ENCODE measurements at places on chromosomes 2 and 18.

DNA sequence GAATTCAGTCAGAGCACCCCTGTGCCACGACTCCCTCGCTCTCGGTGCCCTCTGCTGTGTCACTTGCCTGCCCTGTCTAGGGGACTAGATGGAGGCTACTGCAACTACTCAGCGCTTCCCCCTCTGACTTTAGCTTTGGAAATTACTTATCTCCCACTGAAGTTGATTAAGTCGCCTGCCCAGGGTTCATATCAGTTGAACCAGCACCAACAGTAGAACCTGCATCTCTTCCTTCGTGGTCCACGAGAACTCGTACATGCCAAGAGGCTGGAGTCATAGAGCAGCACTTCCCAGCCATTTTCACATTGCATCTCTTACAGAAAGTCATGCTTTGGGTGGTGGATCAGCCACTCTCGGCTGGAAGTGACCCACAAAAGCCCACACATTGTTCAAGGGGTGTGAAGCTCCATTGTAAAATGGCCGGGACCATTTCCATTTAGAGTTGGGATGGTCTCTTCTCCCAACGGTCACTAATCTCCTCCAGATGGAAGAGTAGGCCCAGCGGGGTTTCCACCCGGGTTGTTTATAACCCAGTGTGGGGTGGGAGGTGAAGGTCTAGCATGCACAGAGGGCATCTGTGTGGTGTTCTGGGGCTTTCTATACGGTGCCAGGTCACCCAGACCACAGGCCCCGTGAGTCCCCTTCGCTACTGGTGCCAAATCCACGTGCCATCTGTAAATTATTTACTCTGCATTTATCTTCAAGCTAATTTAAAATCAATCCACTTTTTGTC is 38.0 kb downstream of the STEAP3 start:
- DNase-seq = no peak

GRCh38 chr2:23505984-23506380 is 121.0 kb downstream of the KLHL29 start:
- DNase-seq = no peak

DNA sequence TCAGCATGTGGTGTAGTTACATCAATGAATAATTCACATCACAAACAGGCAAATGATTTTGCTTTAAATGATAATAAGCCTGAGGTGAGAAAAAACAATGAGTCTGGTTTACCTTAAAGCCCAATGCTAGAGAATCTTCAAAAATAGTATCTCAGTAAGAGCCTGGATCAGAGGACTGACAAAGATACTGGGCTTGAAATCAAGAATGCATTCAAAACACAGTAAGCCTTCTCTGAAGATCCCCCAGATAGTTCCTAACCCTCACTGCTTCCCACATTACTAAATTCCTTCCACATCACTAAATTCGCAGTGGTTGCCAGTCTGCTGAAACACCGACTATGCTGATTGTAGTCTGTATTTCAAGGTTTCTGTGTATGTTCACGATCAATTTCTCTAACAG is 514.9 kb downstream of the SUCLG1 start:
- no peak for DNase-seq

GRCh38 chr2:101120124-101120996 is 30.8 kb downstream of the TBC1D8 start:
- peak; percentile 50 for DNase-seq

DNA sequence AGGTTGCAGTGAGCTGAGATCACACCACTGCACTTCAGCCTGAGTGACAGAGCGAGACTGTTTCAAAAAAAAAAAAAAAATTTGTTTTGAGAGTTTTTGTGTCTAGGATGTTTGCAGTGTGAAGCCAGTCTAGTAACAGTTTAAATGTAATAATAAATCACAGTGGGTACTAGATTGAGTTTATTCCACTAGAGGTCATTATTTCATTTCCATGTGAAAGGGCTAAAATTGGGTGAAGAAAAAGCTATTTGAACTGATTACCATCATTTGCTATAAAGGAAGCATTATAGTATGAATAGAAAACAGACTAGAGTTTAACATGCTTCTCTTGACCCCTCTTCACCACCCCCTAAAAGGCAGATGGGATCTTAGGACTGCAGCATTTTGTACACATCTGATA is 20.3 kb downstream of the SNRPD1 start:
- DNase-seq = no peak

- no peak for DNase-seq
Measured at GRCh38 chr2:22497789-22498188, 887.2 kb upstream of the KLHL29 start.

- no peak for DNase-seq
Measured at GRCh38 chr2:1497122-1497611, 83.9 kb downstream of the TPO start.

DNA sequence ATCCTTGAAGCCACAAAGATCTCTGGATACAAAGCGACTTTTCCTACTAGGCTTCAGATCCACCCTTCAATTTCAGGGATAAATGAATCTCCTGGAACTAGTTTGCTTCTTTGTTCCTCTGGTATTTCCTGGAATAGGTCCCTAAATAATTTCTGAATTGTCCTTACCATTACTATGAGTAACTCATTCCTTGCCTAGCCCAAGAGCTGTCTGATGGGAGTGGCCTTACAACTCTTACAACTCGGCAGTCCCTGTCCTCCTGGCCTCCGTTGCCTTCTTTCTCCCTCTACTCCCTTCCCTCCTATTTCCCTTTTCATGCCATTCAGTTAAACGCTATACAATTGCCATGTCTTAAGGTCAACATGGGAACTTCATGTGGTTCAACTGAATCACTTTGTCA is 98.2 kb upstream of the FHL2 start:
- no peak for DNase-seq

GRCh38 chr18:79818631-79819030 is 20.9 kb downstream of the KCNG2 start:
- no peak for DNase-seq

DNA sequence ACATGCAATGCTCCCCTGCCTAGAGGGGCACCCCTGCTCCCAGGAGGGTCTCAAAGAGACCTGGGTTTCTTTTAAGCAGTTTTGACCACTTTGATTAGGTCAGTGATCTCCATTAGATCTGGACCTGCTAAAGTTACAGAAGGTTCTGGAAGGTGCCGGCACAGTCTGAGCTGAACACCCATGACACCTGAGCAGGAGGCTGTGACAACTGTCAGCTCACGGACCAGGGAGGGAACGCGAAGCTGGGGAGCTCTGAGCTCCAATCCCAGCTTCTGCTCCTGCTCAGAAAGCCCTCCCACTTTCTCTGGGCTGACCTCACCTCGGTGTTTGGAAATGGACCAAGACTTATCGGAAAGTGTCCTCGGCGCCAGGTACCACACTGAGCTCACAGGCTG is 113.8 kb downstream of the NFATC1 start:
- no peak for DNase-seq

DNA sequence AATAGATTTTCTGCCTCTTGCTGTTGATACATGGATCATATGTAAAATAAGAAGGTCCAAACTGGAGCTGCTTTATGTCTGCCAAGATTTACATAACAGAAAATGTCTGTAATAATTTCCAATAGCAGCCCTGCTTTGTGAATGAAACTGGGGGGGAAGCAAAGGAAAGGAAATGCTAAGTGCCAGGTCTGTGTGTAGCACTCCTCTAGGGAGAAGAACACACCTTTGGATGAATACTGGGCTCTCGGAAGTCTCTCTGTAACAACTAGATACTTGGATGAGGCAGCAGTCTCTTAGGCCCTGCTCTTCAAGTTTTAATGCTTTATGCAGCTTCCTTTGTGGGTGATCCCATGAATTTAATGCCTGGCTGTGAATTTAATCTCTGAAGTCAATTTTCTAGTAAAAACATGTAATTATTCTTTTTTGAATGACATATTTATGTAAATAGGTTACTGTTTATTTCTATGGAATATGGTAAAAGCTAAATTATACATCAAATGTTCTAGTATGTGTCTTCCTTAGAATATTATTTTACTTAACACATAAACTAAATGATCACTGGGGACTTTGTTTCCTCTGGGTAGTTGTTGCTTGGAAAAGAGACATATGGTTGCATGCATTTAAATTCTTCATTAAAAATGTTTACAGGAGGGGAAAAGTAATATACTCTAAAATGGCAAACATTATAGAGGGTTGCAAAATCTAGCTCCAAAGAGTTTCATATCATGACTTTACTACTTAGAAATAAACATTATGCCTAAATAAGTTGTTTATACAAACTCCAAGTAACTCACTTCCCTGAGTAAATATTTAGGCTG is 336.6 kb upstream of the CWC22 start:
- no peak for DNase-seq

GRCh38 chr2:219437141-219437540 is 2.5 kb downstream of the SPEG start:
- peak; percentile 50 for DNase-seq

DNA sequence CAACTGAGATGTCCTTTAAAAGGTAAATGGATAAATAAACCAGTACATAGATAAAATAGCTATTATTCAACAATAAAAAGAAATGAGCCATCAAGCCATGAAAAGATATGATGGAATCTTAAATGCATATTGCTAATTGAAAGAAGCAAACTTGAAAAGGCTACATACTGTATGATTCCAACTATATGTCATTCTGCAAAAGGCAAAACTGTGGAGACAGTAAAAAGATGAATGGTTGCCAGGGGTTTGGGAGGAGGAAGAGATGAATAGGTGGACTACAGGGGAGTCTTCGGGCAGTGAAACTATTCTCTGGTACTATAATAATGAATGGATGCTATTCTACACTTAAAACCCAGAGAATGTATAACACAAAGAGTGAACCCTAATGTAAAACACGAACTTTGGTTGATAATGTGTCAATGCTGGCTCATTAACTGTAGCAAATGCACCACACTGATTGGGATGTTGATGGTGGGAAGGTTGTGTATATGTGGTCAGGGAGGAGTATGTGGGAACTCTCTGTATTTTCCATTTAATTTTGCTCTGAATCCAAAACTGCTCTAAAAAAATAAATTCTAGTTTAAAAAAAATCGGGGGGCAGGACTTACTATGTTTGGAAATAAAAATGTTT is 73.7 kb upstream of the MYCN start:
- DNase-seq = no peak

GRCh38 chr2:55518841-55519165 is 715 bp upstream of the CFAP36 start:
- DNase-seq = no peak

GRCh38 chr18:47898055-47898454 is 32.4 kb downstream of the SMAD2 start:
- DNase-seq = no peak

DNA sequence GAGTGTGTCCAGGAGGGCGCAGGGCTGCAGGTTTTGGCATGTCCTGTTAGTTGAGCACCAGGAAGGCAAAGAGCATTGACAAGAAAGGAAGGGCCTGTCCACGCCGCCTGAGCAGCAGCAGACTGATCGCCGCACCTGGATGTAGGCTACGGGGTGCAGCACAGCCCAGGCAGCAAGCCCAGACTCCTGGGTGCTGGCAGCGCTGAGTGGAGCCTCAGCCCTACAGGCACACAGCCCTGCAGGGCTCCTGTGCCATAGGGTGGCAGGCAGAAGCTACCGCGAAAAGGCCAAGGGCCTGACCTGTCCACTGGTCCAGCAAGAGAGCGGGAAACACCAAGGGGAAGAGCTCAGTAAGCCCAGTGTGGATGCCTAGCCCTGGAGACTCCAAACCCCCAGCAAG is 198.0 kb downstream of the HDAC4 start:
- DNase-seq = no peak

- no peak for DNase-seq
Measured at GRCh38 chr2:39121523-39122063, 742 bp upstream of the SOS1 start.

DNA sequence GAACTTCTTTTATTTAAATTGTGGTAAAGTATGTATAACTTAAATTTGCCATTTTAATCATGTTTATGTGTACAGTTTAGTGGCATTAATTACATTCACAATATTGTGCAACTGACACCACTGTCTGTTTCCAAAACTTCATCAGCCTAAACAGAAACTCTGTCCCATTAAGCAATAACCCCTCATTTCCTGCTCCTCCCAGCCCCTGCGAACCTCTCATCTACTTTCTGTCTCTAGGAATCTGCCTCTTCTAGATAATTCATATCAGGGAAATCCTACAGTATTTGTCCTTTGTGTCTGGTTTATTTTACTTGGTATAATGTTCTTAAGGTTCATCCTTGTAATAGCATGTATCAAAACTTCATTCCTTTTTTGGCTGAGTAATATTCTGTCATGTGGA is 75.1 kb downstream of the BOLA3 start:
- DNase-seq = no peak

DNA sequence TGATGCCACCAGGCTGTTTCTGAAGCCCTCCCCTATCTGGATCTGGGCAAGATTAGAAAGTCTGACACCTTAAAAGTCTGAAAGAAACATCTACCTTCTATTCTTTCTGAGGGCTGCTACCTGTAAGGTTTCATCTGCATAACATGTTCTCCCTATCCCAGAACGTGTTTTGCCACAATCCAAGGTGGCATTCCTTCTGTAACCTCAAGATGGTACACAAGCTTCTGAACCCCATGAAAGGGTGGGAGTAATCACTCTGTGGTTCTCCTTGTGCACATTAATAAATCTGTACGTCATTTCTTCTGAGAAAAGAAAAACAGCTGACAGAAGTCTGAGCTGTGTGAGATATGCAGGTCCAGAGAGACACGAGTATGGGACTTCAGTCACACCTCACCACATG is 41.8 kb upstream of the MSH6 start:
- no peak for DNase-seq

- DNase-seq = no peak
Measured at GRCh38 chr2:231170055-231170454, 28.4 kb upstream of the ARMC9 start.

DNA sequence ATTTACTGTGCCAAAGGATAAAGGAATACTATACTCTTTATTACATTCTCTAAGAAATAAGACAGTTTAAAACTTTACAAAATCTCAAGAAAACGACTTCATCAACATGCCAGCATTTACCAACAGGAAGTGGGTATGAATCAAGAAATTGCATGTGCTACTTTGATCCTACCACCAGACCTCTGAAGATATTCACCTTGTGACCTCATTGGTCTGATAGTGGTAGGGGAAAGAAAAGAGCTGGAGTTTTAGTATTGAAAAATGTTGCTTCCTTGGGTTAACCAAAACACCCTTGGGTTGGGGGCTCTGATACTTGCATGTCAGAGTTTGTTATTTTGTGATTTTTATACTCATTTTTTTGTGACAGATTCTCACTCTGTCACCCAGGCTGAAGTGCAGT is 84.1 kb upstream of the LPIN2 start:
- no peak for DNase-seq

DNA sequence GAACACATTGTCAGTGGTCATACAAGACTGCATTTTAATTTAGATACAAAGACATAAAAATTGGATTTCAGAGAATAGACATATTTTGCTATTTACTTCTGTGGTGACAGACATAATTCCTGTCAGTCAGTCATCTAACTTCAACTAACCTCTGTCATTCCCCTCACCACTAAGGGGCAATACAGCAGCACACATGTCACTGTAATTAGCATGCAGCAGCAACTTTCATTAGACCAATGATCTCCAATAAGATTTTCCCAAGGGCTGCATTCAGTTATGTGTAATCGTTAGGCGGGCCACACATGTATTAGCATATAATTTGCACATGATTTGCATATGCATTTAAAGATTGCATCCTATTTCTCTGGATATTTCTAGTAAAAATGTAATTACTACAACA is 624.5 kb downstream of the NR4A2 start:
- no peak for DNase-seq
